ENCODE measurements at places on chromosomes 4 and X. TPM values are rescaled to one million over a fixed set of nuclear protein-coding genes. Genes with fewer than 3 reads are reported as not detected.

The PNMA5 gene
- total RNA-seq, result not detected

The NXF2 gene
- total RNA-seq, result not detected

The TRPC5OS gene
- not detected for total RNA-seq

DNA sequence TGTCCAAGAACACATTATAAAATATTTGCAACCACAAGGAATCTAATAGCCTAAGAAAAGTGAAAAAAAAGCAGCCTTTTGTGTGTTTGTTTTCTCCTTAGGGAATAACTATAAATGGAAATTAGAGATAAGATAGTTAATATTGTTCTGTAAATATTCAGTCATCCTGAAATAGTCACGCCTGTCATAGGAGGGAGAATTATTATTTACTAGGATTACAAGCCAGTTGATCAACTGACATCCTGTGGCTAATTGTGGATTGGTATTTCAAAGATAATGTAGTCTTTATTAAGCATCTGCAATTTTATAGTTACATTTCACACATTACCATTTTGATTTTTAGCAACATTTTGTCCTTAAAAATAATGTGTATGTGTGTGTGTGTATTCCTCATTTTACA, 118.6 kb downstream of the CCSER1 start:
- no peak overlapping the region for H3K4me3 ChIP-seq
- no peaks in the 10 kb centered on the region for H3K4me1 ChIP-seq
- no peaks in the 10 kb centered on the region for H3K27me3 ChIP-seq
- no peak overlapping the region for H3K27ac ChIP-seq
- DNase-seq, result no peak

GRCh38 chr4:151991001-151991883, 230.4 kb upstream of the GATB start:
- peak overlapping the region; percentile 99 for H3K27ac ChIP-seq
- H3K36me3 ChIP-seq, result peaks cover 5% of the 10 kb centered on the region
- no peak for DNase-seq
- peaks cover 65% of the 10 kb centered on the region for H3K4me1 ChIP-seq
- H3K4me3 ChIP-seq, result peak overlapping the region; percentile 76

GRCh38 chr4:7323872-7324650, 110.7 kb downstream of the PSAPL1 start:
- peaks cover 33% of the 10 kb centered on the region for H3K27me3 ChIP-seq
- DNase-seq, result no peak
- no peaks in the 10 kb centered on the region for H3K36me3 ChIP-seq
- peaks cover 6% of the 10 kb centered on the region for H3K4me1 ChIP-seq
- H3K4me3 ChIP-seq, result no peak overlapping the region

DNA sequence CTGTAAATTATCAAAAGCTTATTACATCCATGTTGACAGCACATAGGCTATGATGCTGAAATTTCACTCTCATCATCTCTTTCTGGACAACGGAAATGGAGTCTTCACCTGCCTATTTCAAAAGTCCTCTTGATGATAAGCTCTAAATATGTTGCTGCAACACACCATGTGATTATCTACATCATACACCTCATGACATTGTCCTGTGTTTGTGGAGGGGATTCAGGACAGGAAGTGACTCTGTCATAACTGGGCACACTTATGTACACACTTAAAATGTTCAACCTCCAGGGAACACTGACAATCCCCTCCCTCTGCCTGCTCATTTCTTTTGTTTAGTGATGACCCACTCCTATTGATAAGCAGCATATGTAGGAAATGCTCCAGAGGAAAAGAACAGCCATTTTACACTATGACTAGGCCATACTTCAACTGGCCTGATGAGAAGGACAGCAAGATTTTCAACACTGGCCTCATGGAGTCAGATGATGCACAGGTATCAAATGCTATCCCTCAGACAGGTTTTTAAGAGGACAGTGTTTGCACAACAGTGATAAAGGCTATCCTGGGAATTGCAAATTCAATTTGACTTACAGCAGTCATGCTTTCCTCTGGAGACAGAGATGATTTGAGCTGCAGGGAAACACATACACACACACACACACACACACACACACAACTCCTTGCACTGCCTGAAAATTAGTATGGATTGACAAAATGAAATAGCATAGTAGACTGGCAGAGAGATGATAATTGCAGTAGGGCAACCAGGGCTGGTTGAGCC, 163.3 kb upstream of the RASGEF1B start:
- no peaks in the 10 kb centered on the region for H3K27me3 ChIP-seq
- DNase-seq, result no peak
- no peaks in the 10 kb centered on the region for H3K36me3 ChIP-seq
- H3K4me1 ChIP-seq, result no peaks in the 10 kb centered on the region
- H3K27ac ChIP-seq, result no peak overlapping the region

DNA sequence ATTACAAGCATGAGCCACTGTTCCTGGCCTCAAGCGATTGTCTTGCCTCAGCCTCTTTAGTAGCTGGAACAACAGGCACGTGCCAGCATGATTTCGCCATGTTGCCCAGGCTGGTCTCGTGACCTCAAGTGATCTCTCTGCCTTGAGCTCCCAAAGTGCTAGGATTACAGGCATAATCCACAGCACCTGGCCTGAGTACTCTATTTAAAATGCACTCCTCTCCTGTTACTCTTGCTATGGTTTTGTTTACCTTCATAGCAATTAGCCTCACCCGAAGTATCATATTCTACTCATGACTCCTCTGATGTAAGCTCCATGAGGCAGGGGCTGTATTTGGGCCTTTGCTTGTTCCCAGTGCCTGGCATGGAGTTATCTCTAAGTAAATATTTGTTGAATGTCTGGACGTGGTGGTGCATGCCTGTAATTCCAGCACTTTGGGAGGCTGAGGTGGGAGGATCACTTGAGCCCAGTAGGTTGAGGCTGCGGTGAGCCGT, 92.5 kb upstream of the SLC34A2 start:
- H3K27me3 ChIP-seq, result peaks cover 26% of the 10 kb centered on the region
- no peaks in the 10 kb centered on the region for H3K4me1 ChIP-seq
- no peaks in the 10 kb centered on the region for H3K36me3 ChIP-seq

DNA sequence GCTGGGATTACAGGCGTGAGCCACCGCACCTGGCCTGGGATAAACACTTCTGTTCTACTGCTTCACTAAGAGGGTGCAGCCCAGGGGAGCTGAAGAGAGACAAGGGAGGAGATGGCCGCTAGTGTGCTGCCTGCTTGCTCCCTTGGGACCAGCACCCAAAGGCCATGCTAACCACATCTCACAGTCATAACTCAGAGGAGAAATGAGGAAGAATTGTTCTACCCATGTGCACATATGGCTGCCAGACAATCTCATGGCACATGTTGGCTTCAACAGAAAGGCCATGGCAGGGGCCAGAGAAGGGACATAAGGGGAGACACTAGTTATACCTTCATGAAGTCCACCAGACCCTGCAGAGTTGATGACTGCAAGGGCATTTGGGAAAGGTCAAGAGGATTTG, 22.4 kb downstream of the CLDN22 start:
- no peak for DNase-seq
- H3K27me3 ChIP-seq, result peaks cover 4% of the 10 kb centered on the region
- no peak overlapping the region for H3K4me3 ChIP-seq
- H3K27ac ChIP-seq, result no peak overlapping the region
- peaks cover 42% of the 10 kb centered on the region for H3K36me3 ChIP-seq
